ENCODE measurements at places on chromosomes 12 and 14.

DNA sequence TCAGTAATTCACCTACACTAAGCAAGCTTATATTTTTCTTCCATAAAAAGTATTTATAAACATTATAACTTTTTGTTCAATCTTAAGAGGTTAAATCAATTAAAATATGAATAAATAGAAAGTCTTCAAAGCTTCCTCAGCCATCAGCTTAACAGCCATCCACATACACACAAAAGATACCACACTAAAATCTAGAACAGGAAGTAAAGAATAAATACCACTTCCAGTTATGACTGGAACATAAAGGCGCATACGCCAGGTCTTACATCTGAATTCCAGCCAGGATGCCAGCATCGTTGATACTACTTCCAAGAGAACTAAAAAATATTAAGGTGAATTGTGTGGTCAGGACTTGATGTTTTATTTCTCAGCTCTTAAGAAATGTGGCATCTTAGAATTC lies 17.0 kb downstream of the SIX1 start:
- DNase-seq: no peak

DNA sequence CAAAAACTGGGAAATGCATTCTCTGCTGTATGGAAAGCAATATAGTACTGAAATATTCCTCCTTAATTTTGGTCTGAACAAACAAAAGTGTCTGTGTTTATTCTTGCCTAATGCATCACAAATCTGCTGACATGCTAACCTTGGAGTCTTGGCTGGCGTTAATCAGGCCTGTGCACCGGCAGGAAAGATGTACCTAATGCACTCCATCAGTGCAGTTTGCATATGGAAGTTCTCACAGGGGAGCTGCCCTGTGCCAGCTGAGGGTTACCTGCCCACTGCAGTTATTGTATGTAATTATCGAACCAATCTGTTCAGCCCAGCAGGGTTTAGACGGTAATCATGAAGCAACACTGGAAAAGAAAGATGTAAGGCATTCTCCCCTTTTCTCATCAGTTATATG lies 76.9 kb downstream of the VRK1 start:
- no peak for DNase-seq

GRCh38 chr14:98167275-98167674 lies 1104.7 kb downstream of the BCL11B start:
- no peak for DNase-seq

- no peak for DNase-seq
Observed at GRCh38 chr12:47856721-47857575, 37.2 kb upstream of the HDAC7 start.

DNA sequence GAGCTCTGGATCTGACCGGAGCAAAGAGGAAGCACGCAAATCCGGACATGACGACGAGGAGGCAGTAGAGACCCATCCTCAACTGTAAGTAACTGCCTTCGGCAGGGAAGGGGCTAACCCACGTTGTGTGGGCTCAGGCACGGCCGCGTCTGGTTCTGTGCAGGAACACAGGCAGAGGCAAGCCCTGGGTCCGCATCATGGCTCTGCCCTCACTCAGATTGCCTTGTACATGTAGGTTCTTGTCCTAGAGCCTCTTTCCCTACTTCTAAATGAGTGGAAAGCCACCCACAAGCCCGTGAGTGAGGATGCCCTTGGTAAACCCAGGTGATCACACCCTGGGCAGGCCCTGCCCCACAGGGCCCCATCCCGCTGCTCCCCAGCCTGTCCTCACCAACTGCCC lies 8.9 kb upstream of the RPLP0 start:
- no peak for DNase-seq

DNA sequence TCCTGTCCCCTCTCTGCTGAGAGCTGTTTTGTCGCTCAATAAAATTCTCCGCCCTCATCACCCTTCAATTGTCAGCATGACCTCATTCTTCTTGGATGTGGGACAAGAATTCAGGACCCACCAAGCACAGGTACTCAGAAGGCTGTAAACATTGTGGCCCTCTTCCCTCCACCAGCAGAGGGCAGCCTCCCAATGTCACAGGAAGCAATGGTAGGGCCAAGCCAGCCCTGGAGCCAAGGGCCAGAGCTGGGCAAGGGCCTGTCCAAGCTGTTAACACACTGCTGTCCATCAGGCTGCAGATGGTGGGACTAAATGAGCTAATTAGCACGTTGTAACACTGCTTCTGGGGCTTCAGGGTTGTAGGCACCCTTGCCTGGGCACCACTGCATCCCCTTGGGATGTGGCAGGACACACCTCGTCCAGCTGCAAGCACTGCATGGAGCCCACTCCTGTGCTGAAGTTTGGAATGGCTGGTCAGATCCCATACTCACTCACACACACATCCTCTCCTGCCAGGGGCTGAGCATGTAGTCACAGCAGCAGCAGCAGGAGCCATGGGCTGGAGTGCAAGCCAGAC lies 62.7 kb upstream of the HECTD1 start:
- DNase-seq: no peak

GRCh38 chr14:89681086-89682018 lies 264.3 kb upstream of the FOXN3 start:
- DNase-seq: peak; percentile 32

DNA sequence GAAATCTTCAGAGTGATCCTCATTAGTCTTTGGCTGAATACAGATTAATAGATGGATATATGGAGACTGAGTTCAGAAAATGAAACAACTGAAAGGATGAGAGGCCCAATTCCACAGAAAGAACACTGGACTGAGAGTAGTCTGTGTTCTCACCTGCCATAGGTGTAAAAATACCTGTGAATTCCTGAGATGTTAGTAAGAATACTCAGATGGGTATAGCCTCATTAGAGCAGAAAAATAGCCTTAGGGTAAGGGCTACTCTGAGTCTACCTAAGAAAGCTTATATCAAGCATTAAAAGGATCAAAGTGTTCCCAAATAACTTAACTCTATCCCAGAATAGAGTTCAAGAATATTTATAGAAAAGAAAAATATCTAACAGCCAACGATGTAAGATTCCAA lies 1510.3 kb upstream of the SEL1L start:
- no peak for DNase-seq

GRCh38 chr14:105056303-105056831 lies 8.9 kb downstream of the GPR132 start:
- no peak for DNase-seq

DNA sequence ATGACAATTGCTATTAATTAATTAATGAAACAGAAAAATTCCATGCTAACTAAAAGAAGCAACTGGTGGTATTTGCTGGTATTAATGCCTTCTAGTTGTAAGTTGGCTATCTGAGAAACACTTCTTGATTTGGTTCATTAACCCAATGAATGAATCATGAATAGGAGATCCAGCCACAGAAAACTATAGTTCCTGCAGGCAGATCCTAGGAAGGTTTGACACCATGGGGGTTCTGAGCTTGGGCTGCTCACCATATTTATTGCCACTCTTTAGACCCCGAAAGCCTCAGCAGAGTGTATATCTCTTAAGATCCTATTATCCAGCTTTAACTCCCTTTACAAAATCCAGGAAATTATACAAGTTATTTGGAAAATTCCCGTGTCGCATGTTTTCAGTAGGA lies 81.4 kb upstream of the REP15 start:
- no peak for DNase-seq

- DNase-seq: no peak
Observed at GRCh38 chr12:47947341-47947740, 16.1 kb upstream of the TMEM106C start.

- no peak for DNase-seq
Observed at GRCh38 chr12:131699434-131699833, 11.5 kb upstream of the SFSWAP start.

DNA sequence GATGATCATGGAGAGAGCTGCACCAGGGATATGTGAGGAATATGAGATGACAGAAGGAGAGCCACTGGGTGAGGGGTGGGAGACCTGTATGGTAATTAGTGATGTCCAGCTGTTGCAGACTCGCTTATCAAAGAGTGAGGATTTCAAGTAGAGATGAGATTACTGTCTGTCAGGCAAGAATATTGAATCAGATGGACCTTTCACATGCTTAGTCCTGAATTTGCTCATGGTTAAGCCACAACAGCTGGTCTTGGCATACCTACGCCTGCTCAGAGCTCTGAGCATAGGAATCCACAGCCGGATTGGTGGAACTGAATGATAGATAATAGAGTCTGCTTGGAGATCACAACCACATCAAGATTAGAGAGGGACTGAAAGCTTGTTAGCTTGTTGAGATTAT lies 115.2 kb upstream of the ARHGAP5 start:
- no peak for DNase-seq

GRCh38 chr12:117900561-117900960 lies 68.2 kb downstream of the KSR2 start:
- DNase-seq: no peak

GRCh38 chr12:57585156-57585555 lies 5.8 kb upstream of the PIP4K2C start:
- no peak for DNase-seq
